HCT116 (cell line): ENCODE measurements at places on chromosomes 6 and 20.

DNA sequence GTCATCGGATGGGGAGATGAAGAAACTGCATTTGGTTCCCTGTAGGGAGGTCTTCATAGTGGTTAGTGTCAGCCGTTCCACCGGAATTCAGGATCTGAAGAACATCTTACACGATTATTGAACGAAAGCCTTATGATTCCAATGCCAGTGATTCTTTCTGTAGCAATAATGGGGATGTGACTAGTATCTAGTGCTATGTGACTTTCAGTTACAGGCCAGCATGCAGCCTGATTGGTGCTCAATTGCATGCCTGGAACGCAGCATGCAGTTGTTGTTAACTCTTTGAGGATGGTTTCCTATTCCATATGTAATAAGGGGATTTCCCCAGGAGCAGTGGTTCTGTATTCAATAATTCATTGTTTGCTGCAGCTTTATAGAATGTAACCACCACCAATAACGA, 71.6 kb upstream of the SLC22A1 start:
- no peak for DNase-seq

- DNase-seq: no peak
Measured at GRCh38 chr6:134774201-134774638, 175.7 kb downstream of the ALDH8A1 start.

- DNase-seq: no peak
Measured at GRCh38 chr6:36149476-36149875, 19.2 kb downstream of the MAPK13 start.

DNA sequence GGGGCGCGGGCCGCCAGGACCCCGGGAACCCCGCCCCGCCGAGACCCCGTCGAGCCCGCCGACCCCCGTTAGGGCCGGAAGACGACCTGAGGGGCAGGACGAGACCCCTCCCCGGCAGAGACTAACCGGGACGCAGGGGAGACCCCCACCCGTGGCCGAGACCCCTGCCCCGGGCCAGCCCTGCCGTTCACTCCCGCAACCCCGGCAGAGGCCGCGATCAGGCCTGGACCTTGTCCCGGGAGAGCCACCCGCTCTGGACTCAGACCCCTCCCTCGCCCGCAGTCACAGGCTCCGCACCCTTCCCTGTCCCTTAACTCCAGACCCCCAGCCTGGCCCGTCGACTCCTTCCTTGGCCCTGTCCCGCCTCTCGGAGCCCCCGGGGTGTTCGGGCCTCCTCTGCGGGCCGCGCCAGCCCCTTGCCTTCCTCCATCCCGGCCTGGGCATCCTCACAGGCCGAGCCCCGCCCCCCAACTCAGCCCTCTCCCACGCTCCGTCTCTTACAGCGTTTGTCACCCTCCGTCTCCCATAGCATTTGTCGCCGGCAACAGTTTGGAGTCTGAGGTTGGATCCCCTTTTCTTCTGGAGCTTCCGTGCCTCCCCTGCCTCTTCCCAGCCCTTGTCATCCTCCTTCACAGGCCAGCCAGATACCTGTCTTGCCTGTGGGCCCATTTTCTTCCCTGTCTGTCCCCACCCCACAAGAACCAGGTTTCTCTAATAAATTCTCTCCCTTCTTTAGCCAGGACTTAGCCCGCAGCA, 569 bp downstream of the TCEA2 start:
- DNase-seq: no peak

DNA sequence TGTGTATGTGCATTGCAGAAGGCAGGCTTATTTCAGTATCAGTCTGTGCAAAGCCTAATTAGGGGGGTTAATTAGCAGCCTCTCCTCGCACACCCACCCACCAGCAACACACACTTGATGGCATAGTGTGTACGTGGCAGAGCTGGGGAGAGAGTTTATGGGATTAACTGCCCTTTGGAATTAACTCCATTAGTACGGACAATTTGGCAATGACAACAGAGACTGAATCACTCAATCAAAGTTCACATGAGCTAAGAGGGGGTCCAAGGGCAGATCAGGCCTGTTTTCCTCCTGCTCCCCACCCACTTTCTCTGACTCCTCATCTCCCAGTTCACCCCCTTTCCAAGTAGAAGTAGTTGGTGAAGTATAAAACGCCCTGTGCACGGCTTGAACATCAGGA, 69.5 kb downstream of the LRFN2 start:
- no peak for DNase-seq

DNA sequence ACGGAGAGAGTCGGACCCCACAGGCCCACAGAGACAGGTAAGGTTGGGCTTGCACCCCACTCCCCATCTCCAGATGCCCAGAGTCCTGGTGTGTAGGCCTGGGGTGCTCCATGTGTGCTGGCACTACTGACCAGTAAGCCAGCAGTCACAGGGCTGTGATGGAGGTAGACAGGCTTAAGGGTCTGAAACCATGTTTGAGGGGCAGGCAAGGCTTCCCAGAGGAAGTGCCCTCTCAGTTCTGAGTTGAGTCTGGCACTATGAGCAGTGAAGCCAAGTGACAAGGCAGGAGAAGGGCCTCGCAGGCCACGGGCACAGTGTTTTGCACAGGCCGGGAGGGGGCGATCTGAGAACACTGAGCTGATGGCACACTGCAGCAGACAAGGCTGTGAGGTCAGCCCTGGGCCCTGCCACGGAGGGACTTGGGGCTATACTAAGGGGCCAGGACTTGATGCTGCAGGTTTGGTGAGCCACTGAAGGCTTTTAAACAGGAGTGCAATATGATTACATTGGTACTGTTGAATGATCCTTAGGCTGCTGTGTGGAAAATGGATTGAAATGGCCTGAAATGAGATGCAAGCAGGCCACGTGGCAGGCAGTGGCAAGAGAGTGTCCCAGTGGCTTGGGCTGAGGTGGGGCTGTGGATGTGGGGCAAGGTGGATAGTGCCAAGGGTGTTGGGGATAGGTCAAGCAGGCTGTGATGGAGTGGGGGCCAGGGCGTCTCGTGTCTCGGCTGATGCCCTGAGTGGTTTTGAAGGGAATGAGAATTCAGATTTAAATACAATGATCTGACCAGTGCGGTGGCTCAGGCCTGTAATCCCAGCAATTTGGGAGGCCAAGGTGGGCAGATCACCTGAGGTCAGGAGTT, 20.3 kb downstream of the TTBK1 start:
- peak; percentile 51 for DNase-seq

DNA sequence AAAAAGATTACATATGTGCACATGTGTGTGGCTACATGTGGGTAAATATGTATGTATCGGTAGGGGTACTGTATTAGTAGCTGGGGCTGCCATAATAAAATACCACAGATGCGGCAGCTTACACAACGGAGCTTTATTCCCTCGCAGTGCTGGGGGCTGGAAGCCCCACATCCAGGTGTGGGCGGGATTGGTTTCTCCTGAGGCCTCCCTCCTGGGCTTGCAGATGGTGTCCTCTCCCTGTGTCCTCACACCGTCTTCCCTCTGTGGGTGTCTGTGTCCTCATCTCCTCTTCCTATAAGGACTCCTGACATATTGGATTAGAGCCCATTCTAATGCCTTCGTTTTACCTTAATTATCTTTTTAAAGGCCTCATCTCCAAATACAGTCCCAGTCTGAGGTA, 97.7 kb downstream of the LY86 start:
- DNase-seq: no peak

DNA sequence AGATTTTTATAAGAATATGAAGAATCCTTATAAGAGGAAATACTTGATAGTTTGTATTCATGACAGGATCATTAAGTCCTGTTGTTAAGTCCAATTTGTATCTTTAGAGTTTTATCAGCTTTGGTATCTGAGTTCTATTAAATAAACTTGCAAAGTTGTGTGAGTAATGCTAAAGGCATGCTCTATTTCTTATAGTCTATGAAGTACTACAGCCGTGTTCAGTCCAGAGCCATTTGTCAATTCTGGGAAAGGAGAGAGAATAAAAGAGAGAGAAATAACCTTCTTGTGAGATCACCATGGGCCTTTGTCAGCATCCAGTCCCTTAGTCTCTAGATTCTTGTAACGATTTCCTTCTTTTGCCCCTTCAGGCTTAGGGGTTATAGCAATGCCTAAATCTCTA, 181.2 kb upstream of the POU3F2 start:
- DNase-seq: no peak

- DNase-seq: no peak
Measured at GRCh38 chr6:20564777-20565176, 30.5 kb downstream of the CDKAL1 start.

GRCh38 chr6:162217811-162218493, 509.6 kb downstream of the PRKN start:
- DNase-seq: no peak

DNA sequence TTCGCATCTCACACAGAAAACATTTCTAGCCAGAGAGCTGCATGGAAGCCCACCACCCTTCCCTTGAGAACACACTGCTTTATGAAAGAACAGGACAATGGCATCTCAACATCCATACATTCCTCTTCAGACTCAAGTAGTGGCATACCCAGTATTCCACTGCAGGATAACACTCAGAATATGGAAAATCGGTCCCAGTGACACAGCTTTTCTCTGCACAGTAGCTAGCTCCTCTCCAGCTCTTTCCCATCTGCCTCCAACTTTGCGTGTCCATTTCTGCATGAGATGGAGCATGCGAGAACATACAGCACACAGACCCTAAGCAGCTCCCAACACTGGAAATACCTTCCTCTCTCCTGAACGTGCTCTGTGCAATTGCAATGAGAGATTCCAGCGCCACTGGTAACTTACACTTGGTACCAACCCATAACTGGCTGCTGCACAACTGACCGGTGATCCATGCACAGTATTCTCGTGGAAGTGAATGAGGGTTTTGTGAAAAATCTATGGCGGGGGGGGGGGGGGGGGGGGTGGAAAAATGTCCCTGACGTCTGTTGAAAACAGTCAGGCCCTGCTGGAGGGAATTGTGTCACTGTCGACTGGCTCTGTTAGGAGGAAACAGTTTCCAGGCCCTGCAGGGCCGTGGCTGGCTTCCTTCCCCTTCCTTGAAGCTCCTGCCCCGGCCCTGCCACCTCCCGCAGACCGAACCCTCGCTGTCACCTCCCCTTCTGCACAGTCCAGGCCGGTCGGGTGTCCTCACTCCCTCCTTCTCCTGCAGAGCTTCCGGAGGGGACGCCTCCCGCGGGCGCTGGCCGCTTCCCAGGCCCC, 265.9 kb upstream of the QKI start:
- DNase-seq: no peak

GRCh38 chr6:75532521-75532920, 38.9 kb upstream of the FILIP1 start:
- no peak for DNase-seq

DNA sequence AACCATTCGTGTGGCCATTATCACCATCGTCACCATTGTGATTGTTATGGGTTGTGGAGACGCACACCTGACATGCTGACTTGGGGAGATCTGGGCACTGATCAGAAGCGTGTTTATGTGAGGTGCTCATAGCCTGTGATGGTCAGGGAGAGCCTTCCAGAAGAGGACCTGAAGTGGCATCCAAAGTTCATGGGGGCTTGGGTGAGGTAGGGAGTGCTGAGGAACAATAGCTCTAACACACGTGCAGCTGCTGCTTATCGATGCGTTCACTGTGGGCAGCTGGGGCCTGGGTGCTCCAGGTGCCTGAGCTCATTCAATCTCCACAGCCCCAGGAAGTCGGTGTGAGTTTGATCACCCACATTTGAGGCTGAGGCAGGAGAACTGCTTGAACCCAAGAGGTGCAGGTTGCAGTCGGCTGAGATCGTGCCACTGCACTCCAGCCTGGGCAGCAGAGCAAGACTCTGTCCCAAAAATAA, 227.3 kb downstream of the PREX1 start:
- no peak for DNase-seq

DNA sequence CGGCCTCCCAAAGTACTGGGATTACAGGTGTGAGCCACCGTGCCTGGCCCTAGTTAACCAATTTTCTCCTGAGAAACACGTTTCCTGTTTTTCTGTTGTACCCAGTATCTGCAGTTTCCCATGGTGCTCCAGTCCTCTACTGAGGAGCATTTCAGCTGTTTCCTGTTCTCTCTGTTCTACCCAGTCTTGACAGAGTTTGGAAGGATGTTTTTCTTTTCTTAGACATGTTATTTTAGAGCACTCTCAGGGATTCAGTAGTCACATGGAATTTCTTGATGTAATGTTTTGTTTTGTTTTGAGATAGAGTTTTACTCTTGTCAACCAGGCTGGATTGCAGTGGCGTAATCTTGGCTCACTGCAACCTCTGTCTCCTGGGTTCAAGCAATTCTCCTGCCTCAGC, 129.8 kb upstream of the TIAM2 start:
- DNase-seq: no peak

GRCh38 chr6:45504947-45505346, 127.2 kb upstream of the SUPT3H start:
- no peak for DNase-seq

GRCh38 chr6:36340618-36341454, 4.1 kb upstream of the BNIP5 start:
- DNase-seq: peak; percentile 48

DNA sequence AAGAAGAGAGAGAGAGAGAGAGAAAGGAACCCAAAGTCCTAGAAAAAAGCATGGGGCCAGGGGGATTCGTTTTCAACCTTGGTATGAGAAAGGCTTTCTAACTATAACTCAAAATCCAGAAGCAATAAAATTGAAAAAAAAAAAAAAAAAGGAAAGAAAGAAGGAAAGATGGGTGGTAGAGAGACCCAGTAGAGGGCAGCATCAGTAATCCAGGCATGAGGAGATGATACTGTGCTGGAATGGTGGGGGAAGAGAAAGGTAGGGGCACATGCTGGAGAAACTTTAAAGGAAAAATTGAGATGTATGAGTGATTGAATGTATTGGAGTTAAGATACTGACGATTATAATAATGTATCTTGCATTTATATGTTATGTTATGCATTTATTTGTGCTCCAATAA, 1040.7 kb upstream of the FLRT3 start:
- DNase-seq: no peak

DNA sequence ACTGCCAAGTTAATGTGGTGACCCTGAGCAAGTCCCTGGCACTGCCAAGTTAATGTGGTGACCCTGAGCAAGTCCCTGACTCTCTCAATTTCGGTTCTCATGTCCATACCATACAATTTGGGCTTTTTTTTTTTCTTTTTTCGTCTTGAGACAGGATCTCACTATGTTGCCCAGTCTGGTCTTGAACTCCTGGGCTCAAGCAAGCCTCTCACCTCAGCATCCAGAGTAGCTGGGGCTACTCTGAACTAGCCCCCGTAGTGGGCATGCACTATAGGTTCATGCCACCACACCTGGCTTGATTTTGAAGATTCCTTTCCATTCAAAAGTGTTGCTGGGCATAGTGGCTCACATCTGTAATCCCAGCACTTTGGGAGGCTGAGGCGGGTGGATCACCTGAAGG, 100.0 kb upstream of the FOXP4 start:
- no peak for DNase-seq

DNA sequence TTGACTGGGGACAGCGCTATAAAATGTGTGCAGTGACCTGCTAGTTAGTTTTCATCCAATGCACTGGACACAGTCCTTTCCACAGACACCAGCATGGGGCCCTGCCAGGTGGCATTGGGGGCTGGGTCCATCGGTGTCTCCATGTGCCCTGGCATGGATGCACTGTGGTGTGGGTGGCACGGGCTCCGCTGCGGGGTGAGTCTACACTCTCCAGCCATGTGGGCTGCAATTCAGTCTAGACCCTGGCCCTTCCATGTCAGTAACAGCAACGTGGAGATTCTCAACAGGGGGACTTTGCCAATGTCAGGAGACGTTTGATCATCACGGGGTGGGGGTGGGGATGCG, 100.0 kb downstream of the RAMACL start:
- no peak for DNase-seq

- DNase-seq: no peak
Measured at GRCh38 chr6:147260091-147260490, 55.9 kb downstream of the STXBP5 start.
